Ureter (tissue), 1 donor: ENCODE measurements at places on chromosomes 1 and 21.

GRCh38 chr1:94912263-94913184, 14.4 kb downstream of the CNN3 start:
- no peak for DNase-seq

- peak; percentile 64 for DNase-seq
These were observed 475 bp upstream of the NPPB start for GRCh38 chr1:11858968-11859871.

GRCh38 chr21:27715131-27715530, 748.2 kb upstream of the ADAMTS5 start:
- DNase-seq = no peak

DNA sequence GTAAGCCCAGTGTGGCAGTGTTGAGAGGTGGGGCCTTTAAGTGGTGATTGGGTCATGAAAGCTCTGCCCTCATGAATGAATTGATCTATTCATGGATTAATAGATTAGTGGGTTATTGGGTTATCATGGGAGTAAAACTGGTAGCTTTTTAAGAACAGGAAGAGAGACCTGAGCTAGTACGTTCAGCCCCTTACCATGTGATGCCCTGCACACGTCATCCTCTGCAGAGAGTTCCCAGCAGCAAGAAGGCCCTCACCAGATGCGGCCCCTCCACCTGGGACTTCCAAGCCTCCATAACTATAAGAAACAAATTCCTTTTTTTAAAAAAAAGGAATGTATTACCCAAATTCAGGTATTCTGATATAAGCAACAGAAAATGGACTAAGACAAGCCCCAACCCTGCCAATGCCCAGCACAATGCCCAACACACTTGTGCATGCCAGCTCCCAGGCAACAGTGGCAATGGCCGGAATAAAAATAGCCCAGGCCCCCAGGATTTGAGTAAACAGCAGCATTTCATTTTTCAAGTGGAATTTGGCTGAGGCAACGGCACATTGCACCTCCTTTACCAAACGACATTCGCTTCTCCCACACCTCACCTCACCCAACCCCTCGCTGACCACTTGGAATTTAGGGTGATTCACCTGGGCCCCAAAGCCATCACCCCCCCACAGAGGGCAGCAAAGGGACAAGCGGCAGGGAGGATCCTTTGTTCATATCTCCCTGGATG, 215.9 kb downstream of the TOMM20 start:
- no peak for DNase-seq

DNA sequence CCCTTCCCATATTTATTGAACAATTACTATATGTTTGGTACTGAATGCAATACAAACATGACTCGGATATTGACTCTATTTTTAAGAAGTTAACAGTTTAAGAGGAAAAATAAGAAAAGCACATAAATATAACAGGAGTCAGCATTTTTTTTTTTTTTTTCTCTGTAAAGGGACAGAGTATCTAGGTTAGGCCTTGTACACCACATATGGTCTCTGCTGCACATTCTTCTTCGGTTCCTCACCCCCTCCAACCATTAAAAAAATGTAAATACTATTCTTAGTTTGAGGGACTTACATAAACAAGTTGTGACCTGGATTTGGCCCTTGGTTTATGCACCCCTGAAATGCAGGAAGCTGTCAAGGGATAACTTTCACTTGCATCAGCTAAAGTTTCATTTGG, 40.4 kb downstream of the PHC2 start:
- DNase-seq = no peak

DNA sequence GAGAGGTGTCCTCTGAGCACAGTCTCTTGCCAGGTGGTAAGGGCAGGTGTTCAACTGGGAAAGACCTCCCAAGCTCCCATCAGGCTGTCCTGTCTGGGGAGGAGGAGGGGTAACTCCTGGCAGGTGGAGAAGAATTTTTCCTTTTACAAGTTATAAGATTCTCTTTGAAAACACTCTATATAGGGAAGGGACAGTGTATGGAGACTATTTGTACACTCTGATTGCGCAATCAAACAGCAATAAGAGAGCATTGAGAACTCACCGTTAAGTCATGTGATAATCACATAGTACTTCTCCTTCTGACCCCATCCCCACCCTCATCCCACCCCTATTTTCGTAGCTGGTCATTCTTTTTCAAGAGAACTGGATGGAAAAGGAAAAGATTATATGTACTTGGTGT, 179.3 kb upstream of the ZNF644 start:
- no peak for DNase-seq
